ENCODE measurements at places on chromosomes 5 and 9.

- DNase-seq: no peak
These were observed 226.2 kb upstream of the SMC2 start for GRCh38 chr9:103867886-103868285.

GRCh38 chr5:169581580-169582227 is 1.9 kb upstream of the SPDL1 start:
- peak; percentile 73 for DNase-seq

DNA sequence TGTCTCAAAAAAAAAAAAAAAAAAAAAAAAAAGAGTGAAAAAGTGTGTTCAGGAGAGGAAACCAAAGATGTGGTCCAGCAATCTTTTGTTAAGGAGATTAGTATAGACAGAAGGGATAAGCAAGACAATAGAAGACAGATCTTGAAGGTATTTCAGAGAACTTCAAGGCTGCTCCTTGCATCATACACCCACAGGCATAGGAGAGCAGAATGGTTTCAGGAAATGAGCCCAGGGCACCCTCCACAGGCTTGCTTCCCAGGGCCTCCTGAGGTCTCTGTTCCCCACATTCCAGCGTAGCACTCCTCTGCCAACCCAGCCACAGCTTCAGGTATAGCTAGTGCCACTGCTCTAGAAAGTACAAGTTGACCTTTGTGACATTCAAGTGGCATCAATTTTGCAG is 65.8 kb downstream of the FSTL4 start:
- DNase-seq: no peak

DNA sequence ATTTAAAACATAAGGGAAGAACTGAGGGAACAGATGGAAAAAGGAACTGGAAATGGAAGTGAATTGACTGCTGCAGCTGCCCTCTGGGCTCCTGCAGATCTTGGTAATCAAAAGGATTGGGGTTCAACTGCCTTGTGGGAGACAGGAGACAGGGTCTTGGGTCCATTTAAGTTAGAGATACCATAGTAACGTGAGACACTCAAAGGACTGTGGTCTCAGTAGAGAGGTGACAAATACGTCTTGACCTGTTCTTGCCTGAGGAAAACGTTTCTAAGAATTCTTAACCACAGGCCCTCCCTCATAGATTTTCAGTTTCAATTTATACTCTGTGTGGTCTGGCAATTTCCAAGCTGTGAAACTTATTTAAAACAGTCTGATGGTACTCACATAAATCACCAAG is 100.8 kb upstream of the DHFR start:
- no peak for DNase-seq

DNA sequence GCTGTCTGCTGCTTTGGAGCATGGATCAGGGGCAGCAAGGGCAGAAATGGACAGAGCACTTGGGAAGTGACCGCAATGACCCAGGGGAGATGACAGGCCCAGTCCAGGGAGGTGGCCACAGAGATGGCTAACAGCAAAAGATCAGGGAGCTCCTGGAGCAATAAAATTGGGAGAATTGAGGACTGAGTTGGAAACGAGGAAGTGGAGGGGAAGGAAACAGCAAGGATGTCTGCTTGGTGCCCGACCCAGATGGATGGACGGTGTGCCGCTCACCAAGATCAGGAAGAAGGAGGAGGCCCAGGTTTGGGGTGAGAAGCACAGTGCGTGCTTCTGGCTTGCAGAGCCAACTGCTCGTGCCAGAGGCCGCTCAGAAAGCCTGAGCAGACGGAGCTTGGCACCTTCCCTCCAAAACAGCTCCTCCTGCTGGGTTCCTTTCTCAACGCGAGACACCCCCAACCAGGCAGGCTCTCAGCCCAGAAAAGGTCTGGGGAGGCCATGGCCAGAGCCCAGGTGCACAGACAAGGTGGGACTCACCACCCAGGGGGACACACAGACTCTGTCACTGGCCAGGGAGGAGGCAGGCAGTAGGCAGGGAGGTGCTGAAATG is 1.7 kb upstream of the SLC34A1 start:
- peak; percentile 31 for DNase-seq

DNA sequence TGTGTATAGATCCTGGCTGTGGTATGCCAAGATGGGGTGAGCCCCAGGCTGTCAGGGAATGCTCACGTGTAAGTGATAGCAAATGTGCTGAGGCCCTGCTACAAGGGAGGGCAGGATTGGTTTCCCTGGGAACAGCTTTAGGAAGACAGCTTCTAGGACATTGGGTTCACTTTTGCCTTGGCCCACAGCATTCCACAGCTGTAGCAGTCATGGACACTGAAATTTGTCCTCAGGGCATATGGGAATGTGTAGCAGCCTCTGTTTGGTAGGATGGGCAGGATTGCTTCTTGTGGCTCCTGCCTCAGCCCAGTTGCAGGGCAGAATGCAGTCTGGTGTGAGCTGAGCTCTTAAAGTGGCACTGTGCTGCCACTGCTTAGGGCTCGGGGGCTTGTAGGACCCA is 1061.7 kb upstream of the WWC1 start:
- no peak for DNase-seq

Measured in fibroblast of gingiva (primary cell).